SK-N-SH treated with all-trans-retinoic acid at 6 μM for 48 hours (cell line): ENCODE measurements at places on chromosomes 7 and 10.

DNA sequence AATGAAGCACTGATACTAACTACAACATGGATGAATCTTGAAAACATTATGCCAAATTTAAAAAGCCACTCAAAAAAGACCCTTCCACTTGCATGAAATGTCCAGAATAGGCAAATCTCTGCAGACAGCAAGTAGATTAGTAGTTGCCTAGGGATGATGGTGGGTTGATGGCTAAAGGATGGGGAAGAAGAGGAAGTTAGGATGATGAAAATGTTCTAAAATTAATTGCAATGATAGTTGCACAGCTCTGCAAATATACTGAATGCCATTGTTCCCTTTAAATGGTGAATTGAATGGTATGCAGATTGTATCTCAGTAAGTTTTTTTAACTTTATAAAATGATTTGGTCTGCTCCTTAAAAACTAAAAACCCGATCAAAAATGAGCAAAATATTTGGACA lies 7.3 kb upstream of the LIPA start:
- ATAC-seq: no peak

DNA sequence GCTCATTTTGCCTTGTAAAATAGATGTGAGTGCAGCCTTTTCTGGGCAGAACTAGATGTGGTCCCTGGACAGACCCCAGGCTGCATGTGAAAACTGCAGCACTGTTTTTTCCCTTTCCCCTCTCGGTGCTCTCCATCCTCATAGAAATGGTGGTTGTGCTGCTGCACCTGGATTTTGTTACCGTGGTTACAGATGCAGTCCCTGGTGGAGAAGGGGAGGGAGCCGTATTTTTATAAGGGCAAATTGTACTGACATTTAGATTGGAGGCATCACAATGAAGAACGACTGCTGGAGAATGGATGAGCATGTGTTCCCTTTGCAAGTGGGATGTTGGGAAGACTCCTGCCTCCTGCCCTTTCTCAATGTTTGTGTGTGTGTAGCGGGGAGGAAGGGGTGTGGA lies 469.9 kb downstream of the CCSER2 start:
- ATAC-seq: no peak

- ATAC-seq: no peak
These were observed 77.3 kb downstream of the JMJD1C start for GRCh38 chr10:63388421-63389031.

- ATAC-seq: peak; percentile 56
These were observed 57.4 kb downstream of the CAV1 start for GRCh38 chr7:116582164-116582732.

GRCh38 chr10:115979576-115979975 lies 293.4 kb downstream of the GFRA1 start:
- ATAC-seq: no peak

GRCh38 chr7:137642472-137642871 lies 204.3 kb downstream of the DGKI start:
- no peak for ATAC-seq

GRCh38 chr10:104080762-104081161 lies 4.9 kb downstream of the COL17A1 start:
- ATAC-seq: peak; percentile 63

DNA sequence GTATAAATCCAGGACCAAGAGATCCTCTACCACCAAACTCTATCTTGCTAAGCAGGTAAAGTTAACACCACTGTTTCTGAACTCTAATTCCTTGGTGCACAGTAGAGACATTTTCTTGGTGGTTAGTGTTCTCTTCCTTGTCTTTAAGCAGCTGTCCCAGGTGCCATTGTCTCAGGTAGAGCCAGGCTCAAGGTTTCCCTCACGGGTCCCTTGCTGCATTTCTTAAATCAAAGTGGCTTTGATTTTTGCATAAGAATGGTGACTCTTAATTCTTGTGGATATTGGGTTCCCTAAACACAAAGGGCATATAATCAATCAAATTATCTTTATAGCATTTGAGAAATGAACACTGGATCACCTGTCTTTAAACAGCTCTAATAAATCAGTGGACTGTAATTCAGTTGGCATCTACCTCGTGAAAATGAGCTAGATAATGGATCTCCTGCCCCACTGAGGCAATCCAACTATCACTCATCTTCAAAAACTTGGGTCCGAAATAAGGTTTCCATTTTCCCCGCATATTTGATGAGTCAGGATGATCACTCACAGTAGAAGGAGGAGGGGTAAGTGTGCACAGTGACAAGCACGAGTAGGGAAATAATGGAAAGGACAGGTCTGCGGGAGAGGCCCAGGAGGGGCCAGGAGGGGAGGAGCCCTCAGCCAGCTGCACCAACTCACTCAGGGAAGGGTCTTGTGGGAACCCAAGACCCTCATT lies 2.4 kb downstream of the ABCC2 start:
- ATAC-seq: peak; percentile 56

DNA sequence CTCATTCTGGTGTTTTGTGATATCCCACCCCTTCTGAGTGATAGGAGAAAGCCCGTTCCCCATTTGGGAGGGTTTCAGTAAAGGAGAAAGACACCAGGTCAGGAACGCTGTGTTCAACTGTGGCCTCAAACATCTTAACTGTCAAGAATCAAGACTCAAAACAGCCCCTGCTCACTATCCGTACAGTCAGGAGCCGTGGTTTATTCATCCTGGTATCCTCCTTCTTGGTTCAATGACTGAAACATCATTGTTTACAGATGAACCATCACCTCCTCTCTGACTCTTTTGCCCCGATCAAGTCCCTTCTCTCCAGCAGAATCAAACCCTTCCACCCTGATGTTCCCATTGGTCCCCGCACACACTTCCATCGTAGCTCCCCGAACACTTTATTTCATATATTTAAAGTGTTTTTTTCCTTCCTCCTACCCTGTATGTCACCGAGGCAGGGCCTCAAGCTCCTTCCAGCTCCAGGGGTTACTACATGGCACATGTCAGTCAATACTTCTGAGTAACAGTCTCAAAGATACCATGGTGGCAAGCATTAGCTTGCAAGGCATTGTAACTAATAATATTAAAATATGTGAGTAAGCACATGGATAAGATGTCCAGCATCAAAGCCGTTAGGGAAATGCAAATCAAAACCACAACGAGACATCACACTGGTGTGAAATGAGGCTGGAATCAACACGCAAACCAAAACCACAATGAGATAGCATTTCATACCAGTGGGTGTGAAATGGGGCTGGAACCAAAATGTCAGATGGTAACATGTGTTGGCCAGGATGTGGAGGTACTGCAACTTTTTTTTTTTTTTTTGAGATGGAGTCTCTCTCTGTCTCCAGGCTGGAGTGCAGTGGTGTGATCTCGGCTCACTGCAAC lies 124.7 kb upstream of the C1QL3 start:
- ATAC-seq: no peak

DNA sequence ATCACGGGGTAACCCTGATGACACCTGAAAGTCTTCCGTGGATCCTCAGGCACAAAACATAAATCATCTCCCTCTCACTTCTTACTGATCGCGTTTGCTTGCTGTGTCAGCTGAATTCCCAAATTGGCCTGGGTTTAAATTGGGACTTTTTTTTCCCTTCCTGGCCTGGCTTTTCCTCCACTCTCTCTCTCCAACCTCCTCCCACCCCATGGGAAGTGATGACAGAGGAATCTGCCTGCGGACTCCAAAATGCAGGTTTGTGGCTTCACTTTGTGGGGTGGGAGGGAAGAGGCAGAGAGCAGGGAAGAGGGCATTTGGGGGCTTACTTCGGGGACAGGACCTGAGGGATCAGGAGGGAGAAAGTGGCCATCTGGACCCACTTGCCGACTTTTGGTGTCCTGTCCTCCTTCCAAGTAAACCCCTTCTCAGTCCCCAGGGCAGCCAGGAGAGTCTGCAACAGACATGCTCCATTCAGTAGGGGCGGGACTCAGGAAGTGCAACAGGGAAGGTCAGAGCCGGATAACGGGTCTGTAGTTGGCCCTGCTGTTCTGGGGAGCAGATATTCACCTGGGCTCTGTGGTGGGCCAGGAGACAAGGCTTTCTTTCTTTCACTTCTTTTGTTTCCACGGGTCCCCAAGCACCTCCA lies 172.7 kb downstream of the PLXNA4 start:
- no peak for ATAC-seq
